Amniotic epithelial cell (primary cell): ENCODE measurements at places on chromosomes 4 and X.
A peak's percentile ranks its signal among the peaks of the same experiment; 100 is the strongest.

DNA sequence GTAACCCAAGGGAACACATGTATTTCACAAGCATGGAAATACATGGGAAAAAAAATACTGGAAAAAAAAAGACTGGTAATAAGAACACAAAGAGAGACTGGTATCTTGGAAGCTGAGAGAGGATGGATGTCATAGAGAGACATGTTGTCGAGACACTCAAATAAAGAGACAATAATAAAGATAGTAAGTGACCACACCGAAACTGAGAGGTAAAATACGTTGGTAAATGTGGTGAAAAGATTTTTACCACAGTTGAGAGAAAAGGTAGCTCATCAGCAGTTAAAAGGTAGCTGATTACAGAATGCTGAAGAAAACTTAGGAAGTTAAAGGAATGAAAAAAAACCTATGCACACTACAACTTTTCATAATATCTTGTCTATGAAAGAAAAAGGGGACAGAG, 81.1 kb downstream of the ARAP2 start:
- DNase-seq = no peak

DNA sequence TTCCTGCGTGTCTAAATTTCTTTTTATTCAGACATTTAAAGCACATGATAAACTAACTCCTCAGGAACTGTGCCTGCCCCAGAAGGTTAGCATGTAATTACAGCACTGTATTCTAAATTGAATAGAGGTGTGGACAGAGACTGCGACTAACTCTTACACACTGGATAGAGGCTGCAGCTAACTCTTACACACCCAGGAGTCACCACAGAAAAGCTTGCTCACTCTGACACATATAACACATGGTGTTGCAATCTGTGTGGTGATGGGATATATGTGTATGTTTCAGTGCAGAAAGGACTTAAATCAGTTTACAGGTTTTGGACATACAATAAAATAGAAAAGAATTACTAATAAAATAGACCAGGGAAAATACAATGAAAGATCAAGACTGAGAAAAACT, 41.5 kb downstream of the SMAD1 start:
- DNase-seq = peak; percentile 35

DNA sequence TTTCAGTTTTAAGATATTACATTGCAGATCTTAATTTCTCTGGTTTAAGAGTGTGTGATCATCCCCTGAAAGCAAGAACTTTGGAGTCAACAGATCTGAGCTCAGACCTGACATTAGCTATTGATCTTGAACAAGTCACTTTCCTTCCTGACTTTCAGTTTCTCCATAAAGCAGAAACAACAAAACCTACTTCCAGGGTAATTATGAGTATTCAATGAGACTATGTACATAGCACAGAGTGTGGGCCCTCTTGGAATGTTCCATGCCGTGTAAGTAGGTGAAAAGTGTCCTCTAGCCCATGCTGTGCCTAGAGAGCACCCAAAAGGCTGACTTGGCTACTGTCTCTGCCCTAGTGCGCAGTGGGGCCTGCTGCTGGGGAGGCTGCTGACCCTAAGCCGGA, 188.0 kb upstream of the RPL34 start:
- DNase-seq = no peak

GRCh38 chr4:32423267-32423666, 1703.1 kb downstream of the PCDH7 start:
- DNase-seq = no peak

DNA sequence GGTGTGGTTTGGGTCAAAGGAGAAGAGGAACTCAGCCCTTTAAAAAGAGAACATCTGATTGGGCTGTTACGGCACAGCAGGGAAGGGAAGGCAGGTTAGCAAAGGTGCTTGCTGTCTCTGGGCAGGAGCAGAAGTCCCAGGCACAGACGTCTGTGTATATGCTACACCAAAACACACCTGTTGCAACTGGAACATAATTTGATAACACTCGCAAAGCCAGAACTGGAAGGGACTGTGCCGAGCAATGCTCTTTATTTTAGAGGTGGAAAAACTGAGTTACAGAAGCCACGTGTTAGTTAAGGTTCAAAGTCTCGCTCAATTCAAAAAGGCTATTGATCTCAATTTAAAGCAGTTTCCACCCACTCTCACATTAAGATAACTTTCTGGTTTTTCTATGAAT, 2.2 kb upstream of the FAM114A1 start:
- no peak for DNase-seq
